T-helper 2 cell treated with Interferon-gamma antibody and Interleukin-4, amounts not matched to agents 5 μg/mL and 100 μg/mL, for 36 hours (primary cell): ENCODE measurements at places on chromosomes 11 and 22.

- no peak for DNase-seq
Observed at GRCh38 chr11:91243630-91244029, 981.0 kb upstream of the FAT3 start.

DNA sequence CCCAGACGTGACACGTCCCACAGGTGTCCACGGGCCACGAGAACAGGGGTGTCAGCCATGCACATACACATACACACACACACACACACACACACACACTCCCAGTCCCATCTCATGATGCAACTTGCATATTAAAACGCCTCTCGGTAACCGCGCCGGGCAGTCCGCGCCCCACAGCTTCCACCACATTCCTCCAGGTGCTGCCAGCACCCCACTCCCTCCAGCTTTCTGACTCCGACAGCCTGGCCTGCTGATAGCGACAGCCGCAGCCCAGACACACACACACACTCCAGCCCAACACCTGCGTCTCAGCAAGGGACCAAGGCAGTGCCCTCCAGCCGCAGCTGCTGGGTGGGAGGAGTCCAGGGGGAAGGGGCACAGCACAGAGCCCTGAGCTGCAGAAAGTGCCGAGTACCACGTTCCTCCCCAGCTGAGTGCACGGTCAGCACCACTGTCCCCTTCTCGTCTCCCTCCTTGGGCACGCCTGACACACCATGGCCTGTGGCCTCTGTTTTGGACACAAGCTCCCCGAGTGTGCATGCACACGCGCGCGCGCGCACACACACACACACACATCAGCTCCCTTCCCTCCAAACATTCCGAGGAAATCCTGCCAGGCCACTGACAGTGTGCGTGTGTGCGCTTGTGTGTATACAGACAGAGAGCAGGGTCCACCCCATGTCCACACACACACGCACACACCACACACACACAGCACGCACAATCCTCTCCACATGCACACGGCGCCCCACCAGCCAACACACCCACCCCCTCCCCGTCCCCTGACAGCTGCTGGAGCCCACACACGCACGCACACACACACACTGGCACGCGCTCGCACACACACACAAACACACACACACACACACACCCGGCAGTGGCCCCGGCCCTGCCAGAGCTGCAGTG lies 1.2 kb downstream of the ELFN2 start:
- no peak for DNase-seq

DNA sequence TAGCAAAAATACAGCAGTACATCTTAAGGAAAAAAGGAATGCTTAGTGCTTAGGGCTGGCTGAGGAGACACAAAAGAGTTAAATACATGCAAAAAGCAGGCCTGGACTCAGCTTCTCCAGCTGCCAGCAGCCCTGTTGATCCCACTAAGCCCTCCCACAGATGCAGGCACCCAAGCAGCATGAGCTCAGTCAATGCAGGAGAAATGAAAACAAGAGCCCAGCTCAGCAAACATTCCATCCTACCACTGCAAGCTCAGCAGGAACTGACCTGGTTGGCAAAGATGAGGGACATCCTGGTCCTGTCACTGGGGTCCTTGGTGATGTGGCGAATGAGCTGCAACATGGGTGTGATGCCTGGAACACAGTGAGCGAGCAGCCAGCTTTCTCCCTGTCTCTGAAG lies 5.8 kb downstream of the CYB5R2 start:
- no peak for DNase-seq

GRCh38 chr11:90532125-90532524 lies 309.3 kb upstream of the CHORDC1 start:
- no peak for DNase-seq

- DNase-seq = no peak
Observed at GRCh38 chr11:105609341-105609781, 512 bp upstream of the GRIA4 start.

GRCh38 chr11:70483077-70483861 lies 84.9 kb downstream of the CTTN start:
- no peak for DNase-seq

DNA sequence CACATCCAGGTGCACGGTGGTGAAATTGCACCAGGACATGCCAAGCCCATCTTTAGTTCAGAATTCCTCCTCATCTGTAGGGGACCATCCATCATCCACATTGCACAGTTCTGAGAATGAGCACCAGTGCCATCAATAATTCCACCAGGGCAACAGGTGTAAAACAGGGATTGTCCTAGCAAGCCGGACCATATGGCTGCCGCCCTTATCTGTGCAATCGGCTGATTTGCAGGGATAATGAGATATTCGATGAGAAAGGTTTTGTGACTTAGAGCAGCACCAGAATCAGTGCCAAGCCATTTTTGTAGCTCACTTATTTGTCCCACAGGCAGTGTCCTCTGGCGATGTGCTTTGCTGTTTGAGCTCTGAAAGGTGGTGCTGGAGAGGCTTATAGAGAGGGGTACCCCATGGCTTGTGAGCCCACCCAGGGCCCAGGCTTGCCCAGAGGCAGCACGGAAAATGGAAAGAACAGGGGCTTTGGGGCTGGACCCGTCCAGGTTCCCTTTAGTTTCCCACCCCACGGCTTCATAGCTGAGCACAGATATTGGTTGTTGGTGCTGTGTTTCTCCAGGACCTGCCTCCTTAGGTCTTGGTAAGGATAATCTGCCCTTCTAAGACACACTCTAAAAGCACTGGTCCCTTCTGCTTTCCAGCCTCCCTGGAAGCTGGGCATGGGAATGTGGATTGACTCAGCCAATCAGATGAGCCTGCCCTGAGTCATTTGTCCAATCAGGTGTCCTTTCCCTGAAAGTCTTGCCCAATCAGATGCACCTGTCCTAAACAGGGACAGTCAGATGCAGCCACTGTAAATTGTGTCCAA lies 84.0 kb upstream of the SHANK2 start:
- DNase-seq = no peak

DNA sequence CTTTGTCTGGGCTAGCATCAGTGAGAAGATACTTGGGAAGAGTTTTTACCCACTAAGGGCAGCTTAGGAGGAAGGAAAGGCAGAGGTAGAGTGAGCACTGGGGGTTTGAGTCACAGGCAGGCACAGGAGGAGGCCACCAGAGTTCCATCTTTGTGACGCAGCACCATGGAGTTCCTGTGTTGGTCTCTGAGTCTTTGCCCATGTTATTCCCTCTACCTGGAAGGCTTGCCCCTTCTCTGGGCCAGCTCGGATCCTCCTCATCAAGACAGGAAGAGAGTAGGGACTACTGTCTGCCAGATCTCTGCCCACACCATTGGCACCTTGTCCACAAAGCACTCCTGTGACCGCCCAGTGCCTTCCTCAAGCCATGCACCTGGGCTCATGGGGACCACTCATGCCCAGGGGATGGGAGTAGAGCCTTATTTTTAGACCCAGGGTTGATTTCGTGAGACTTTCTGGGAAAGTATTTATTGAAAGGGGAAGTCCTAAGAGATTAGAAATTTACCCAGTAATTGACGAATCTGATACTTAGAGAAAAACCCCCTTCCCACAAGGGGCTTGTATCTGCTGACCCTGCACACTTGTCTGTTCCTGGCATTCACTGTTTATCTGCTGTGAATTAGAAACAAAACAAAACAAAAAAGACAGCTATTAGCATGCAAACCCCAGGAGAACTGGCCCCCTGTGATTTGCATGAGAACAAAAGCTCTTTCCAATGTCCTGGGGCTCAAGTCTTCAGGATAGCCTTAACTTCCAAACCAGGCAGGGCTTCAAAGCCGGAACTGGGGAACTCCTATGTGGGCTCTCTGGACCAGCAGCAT lies 35.9 kb upstream of the MYEOV start:
- DNase-seq = no peak

- peak; percentile 48 for DNase-seq
Observed at GRCh38 chr11:128734103-128734831, 40.4 kb downstream of the FLI1 start.

DNA sequence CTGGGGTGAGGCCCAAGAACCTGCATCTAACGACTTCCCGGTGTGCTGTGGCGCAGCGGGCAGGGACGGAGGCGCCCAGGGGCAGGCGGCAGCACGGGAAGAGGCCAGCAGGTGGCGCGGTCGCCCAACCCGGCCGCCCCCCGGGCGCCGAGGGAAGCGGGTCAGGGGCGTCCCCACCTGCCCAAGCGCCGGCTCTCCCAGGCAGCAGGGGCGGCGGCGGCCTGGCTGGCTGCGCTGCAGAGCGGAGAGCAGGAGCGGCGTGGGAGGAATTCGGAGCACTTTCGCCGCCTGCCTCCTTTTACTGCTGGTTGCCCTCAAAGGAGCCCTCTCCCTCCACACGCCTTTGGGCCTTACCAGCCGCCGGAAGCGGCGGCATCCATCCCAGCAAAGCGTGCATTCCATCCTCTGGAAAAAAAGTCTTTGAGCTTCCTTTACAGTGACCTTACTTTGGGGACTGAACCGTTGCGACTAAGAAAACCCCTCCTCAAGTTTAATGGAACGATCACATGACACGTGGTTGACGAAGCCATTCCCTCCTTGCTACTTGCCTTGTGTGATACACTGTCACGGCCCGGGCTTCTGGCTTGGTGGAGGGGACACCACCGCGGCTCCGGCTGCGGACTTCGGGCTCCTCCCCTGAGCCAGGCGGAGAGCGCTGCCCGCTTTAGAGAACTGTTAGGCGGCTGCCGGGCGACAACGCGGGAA lies 106.8 kb upstream of the CLMP start:
- DNase-seq = peak; percentile 81

DNA sequence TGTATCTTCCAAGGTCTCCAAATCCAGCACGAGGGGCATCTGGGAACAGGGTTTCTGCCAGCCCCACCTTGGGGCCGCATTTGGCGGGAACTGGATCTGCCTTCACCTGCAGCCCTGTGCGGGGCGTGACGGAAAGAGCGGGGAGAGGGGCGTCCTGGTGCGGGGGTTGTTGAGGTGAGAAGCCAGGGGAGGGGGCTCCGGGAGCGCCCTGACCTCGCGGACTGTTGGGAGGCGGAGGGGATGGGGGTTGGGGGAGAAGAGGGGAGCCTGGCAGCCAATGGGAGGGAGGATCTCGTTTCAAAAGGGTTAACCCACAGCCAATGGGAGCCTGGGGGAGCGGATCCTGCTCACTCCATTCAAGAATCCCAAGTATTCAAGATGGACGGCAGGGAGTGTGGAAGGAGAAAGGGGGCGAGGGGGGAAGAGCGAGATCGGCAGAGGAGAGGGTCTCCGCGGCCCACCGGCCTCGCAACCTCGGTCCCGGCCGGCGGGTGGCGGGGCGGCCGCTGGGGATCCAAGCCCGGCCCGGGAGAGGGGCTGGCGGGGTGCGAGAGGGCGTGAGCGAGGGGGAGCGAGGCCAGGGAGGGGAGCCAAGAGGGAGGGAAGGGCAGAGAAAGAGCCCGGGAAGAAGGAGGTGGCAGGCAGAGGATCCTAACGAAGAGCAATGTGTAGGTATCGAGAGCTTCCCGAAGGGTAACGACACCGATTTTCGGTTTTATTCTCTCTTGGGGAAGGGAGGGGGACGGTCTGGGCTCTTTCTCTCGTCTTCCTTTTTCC lies 11.5 kb downstream of the YPEL4 start:
- DNase-seq = no peak
